Kidney capillary endothelial cell (primary cell): ENCODE measurements at places on chromosomes 11 and 22.

- no peak for DNase-seq
Observed at GRCh38 chr11:102929972-102930371, 25.6 kb downstream of the MMP13 start.

DNA sequence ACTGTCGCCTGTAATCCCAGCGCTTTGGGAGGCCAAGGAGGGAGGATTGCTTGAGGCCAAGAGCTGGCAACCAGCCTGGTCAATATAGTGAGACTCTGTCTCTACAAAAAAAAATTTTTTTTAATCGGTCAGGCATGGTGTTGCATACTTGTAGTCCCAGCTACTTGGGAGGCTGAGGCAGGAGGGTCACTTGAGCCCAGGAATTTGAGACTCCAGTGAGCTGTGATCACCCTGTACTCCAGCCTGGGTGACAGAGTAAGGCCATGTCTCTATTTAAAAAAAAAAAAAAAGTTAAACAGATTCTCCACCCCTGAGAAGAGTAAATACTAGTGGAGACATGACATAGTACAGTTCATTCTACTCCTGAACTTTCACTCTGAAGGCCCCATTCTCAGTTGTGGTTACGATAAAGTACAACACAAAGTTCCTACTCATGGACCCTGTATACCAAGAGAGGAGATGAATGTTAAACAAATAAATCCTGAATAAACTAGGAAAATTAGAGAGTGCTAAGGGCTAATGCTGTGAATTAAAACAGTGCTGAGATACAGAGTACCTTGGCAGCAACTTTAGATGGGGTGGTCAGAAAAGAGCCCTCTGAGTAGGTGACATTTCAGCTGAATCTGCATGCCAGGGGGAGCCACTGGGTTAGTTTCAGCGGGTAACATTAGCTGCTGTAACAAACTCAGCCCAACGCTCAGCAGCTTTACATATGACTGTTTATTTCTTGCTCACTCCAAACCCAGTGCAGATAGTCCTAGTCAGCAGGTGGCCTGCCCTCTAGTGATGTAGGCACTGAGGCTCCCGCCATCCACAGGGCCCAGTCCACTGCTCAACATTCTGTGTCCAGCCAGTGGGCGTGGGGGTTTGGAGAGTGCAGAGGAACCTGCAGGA lies 75.1 kb downstream of the DBX1 start:
- DNase-seq = no peak

GRCh38 chr11:76141901-76142588 lies 64.3 kb downstream of the WNT11 start:
- DNase-seq = no peak

- DNase-seq = no peak
Observed at GRCh38 chr11:19673924-19674729, 38.5 kb upstream of the NAV2 start.

DNA sequence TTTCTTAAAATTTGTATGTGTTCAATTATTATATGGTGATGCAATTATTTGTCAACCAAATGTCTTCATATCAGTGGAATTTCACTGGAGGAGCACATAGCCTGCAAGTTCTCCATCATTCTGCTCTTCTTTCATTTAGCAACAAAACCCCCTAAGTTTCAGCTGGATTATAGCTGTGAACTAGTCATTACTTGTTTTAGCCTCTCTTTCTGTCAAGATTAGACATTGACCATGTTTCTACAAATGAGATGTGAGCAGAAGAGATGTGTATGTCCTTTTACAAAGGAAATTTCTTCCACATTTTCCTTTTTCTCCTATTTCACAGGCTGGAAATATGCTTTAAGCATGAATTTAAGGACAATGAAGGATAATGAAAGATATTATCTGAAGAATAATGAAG lies 9.2 kb upstream of the NOX4 start:
- DNase-seq = no peak

GRCh38 chr11:696955-697491 lies 1.4 kb downstream of the TMEM80 start:
- DNase-seq = no peak

GRCh38 chr11:12397931-12398334 lies 20.6 kb downstream of the PARVA start:
- peak; percentile 13 for DNase-seq

- no peak for DNase-seq
Observed at GRCh38 chr22:23098718-23099530, 28.6 kb downstream of the GNAZ start.

DNA sequence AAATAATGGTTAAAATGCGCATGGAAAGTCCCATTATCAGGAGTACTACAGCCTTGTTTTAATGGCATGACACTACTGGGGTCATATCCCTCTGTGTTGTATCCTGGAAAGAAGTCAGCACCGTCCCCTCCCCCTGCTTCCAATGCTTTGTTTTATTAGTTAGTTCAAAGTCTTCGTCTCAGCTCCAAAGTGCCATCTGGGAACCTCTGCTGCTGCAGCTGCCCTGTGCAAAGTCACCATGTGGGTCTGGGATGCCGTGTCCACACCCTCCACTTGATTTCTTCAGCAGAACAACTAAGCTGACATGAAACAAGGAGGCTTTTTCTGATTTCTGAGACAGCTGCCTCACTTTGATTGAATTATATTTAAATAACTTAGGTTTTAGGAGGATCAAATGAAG lies 29.5 kb upstream of the NCAM1 start:
- no peak for DNase-seq

GRCh38 chr11:75635066-75635862 lies 33.6 kb downstream of the MAP6 start:
- no peak for DNase-seq

GRCh38 chr11:78542007-78542406 lies 32.7 kb downstream of the NARS2 start:
- no peak for DNase-seq

GRCh38 chr11:31921081-31921480 lies 110.0 kb upstream of the PAX6 start:
- no peak for DNase-seq

DNA sequence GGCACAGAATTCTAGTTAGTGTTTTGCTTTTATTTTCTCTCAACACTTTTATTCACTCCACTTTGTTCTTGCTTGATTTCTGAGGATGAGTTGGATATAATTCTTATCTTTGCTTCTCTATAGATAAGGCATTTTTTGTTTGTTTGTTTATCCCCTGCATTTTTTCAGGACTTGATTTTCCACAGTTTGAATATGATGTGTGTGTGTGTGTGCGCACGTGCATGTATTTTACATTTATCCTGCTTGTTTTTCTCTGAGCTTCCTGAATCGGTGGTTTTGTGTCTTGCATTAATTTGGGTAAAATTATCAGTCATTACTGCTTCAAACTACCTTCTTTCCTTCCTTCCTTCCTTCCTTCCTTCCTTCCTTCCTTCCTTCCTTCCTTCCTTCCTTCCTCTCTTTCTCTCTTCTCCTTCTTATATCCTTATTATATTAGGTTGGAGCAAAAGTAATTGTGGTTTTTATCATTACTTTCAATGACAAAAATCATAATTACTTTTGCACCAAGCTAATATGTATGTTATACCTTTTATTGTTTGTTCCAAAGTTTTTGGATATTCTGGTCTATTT lies 679.9 kb upstream of the RAG2 start:
- DNase-seq = no peak

DNA sequence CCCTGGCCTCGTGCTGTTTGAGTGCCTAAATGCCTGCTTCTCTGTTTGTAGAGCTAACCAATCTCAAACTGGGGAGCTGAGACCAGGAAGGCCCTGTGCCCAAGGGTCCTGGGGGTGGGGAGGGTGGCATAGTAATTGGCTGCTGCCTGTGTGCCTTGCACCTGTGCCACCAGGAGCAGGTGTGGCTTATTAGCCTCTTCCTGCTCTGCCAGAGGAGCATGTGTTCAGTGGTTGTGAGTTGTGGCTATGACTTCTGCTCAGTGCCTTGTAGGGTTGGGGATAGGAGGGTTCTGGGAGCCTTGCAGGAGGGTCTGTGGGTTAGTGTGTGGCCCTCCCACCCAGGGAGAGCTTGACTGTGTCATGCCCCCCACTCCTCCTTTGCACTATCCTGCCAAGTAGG lies 109.2 kb downstream of the ZBTB16 start:
- DNase-seq = no peak

- no peak for DNase-seq
Observed at GRCh38 chr22:42022162-42022847, 23.7 kb downstream of the WBP2NL start.

- DNase-seq = no peak
Observed at GRCh38 chr11:75474878-75475766, 42.1 kb upstream of the KLHL35 start.

DNA sequence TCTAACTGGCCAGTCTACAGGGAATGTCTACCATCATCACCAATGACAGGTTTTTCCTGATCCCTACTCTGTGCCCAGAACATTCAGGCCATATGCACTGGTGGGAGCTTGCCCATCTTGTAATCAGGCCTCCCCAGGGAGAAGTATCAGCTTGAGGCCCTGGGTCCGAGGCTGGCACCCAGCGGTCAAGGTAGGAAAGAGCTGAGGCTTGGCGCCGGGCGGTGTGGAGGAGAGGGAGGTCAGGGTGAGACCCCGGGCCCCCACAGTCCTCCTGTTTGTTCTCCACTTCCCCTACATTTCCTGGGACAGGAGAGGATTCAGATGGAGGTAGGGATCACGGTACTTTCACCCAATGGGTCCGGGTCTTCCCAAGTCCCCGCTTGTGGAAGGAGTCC lies 15.5 kb downstream of the TSKU start:
- no peak for DNase-seq

DNA sequence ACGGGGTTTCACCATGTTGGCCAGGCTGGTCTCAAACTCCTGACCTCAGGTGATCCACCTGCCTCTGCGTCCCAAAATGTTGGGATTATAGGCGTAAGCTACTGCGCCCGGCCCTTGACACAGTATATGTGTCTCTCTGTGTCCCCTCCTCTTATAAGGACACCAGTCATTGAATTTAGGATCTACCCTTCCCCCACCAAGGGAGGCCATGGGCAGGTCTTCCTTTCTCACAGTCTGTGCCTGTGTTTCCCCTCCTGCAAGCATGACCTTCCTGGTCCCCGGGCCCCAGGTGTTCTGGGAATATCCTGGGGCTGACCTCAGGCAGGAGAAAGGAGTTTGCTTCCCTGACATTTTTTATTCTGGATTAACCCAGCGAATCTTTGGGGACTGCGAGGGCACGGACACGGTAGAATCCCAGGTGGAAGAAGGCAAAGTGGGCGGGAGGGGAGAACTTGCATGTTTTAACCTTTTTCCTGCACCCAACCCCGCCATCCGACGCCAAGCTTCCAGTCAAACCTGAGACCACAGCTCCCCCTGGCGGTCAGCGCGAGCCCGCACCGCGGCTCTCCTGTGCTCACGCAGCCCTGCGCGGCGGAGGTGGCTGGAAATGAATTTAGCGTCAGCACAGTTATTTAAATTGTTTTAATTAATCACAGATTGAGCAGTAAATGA lies 42.1 kb upstream of the ISX start:
- peak; percentile 38 for DNase-seq

DNA sequence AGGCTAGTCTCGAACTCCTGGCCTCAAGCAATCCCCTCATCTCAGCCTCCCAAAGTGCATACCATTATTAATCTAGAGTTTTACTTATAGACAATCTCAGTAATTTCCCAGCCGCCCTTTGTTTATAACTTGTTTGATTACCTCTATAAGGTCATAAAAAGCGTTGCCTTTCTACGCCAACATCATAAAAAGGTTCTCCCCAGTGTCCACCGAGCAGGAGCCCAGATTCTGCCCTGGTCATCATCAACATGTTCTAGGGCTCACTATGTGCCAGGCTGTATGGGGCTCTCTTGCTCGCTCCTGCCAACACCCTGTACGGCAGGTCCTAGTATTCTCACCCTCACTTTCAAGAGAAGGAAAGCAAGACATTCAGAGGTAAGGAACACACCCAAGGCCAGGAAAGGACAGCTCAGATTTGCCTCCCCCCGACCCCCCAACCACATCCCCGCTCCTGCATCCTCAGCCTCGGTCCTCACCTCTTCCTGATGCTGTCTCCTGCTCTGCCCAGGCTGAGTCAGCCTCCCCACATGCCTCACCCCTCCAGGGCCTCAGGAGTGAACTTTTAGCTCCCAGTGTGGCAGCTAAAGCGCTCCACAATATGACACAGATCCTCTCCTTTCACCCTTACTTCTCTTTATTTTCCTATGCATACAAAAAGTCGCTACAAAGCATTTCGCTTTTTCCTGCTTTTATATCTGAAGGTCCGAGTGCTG lies 14.3 kb downstream of the ARFGAP3 start:
- no peak for DNase-seq

DNA sequence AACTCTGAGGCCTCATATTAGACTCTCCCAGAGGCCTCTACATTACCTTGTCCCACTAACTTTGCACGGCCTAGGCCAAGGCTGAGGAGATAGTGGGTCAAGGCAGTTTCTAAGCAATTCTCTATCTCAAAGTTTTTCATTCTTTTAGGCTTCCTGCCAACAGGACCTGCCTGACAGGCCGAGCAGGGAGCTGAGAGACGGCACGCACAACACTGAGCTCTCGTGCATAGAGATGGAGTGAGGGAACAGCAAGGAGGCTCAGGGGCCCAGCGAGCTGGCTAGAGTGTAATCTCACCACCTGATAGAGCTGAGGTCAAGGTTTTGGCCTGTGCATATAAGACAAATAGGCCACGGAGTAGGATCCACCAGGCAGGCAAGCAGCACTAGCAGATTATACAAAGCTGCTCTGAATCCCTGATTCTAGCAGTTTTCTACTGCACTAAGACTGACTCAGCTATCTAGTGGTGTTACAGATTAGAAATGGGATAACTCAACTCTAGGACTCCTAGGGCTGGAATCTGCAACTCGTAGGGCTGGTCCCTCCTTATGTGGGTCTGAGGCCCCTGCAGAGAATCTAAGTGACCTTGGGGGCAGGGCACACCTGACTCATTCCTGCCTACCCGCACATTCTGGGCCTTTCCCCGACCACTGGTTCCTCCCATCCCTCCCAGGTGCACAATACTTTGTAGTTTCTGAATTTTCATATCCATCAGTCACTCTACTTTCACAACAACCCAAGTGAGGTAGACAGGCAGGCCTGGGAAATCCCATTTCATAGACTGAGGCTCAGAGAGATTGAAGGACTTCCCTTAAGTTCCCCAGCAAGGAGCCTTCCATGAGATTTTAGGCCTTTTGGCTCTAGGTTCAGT lies 1.7 kb downstream of the CYB5R2 start:
- DNase-seq = no peak

- no peak for DNase-seq
Observed at GRCh38 chr11:92346220-92346619, 121.6 kb downstream of the FAT3 start.

DNA sequence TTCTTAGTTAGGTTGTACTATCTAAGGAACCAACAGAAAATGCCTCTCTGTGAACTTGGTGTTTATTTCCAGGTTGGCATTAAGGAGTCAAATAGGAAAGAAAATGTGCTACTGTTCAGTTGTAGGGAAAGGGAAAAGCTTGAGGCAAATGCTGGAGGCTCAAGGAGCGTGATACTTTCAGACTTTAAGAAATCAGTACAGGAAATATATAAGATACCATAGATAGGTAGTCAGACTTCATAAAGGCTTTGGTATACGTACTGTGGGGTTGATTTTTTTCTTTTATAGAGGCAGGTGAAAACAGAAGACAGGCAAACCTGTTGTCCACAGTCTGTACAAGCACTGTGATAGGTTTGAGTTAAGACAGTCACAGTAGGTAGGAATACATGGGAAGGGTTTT lies 30.8 kb downstream of the EP300 start:
- peak; percentile 4 for DNase-seq
